Endodermal cell (in vitro differentiated cells): ENCODE measurements at places on chromosomes 4 and X. TPM values are rescaled to one million over a fixed set of nuclear protein-coding genes. Genes with fewer than 3 reads are reported as not detected.

DNA sequence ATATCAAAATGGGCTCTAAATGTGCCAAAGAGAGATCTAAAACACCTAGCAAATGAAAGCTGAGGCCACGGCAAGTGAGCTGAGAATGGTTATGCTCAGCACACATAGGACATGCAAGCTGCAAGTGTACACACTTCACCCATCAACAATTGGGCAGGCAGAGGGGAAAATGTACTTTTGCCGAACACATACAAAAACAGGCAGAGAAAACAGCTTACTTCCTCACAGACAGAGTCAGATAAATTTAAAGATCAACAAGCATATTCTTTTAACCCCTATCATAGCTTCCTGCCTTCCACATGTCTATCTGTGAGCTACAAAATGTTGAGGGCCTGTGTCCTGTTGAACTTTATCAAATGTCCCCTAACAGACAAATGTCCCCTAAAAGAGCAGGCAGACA, 60.3 kb downstream of the SH3KBP1 start:
- no peaks in the 10 kb centered on the region for H3K36me3 ChIP-seq
- H3K27ac ChIP-seq = no peak overlapping the region
- DNase-seq = no peak
- no peak overlapping the region for H3K4me3 ChIP-seq
- H3K4me1 ChIP-seq = no peaks in the 10 kb centered on the region

DNA sequence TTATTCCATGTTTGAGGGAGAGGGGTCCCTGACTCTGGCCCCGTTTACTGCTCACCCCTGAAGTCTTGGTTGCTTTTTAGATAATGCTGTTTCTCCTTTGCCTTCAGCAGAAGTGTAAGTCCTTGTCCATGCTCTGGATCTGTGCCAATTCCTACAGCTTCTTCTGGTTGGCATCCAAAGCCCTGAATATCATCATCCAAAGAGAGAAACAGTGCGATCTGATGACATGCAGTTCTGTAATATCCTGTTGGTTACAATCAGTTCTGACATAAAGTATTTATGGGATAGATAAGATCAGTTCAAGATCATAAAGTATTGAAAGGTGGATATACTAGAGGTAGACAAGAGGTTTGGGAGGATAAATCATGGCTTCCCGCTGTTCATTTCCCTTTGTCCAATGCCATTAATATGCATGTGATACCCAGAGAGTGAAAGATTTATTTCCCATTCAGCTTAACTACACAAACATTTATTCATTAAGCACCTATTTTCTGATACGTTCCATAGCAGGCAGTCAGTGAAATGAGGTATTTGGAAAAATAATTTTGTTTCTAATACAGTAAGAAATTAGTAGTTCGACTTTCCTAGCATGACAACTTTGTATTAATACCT, 53.2 kb upstream of the TMEM150C start:
- no peak overlapping the region for H3K4me3 ChIP-seq
- H3K27ac ChIP-seq = no peak overlapping the region
- no peak for DNase-seq
- no peaks in the 10 kb centered on the region for H3K36me3 ChIP-seq
- H3K27me3 ChIP-seq = no peaks in the 10 kb centered on the region
- peaks cover 6% of the 10 kb centered on the region for H3K4me1 ChIP-seq

DNA sequence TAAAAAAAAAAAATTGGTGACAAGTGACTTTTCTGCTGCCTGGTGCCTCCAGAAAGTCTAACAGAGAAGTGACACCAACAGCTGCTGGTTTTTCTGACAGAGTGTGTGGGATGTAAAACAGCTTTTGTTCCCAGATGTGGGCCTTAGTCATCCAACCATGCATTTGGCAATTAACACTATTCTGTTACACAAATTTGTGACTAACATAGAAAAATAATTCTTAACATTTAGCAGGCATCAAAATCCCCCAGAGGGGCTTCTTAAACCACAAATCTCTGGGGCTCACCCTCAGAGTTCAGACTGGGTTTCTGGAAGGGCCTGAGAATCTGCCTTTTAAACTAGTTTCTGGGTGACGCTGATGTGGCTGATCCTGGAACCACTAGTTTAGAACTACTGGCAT, 100.5 kb upstream of the PCDH7 start:
- no peak for DNase-seq
- no peaks in the 10 kb centered on the region for H3K27me3 ChIP-seq
- no peak overlapping the region for H3K4me3 ChIP-seq
- no peak overlapping the region for H3K27ac ChIP-seq
- H3K4me1 ChIP-seq = peaks cover 14% of the 10 kb centered on the region

DNA sequence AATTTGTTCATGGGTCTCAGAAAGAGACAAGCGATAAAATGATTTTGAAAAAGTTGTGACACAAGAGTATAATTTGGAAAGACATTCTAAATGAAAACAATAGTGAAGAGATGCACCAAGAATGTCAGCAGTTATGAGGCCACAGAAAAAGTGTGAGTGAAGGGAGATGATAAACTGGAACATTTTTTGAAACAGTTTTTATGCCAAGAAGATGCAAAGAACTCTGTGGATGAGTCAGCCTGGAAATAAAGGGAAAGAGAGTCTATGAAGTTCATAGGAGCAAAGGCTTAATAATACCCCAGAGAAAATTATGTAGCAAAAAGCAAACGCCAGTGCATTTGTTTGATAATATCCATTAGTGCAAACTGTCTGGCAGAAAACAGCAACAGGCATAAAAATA, 188.4 kb upstream of the TBC1D9 start:
- no peak overlapping the region for H3K4me3 ChIP-seq
- H3K4me1 ChIP-seq = no peaks in the 10 kb centered on the region
- no peaks in the 10 kb centered on the region for H3K36me3 ChIP-seq
- H3K27ac ChIP-seq = no peak overlapping the region
- H3K27me3 ChIP-seq = peaks cover 37% of the 10 kb centered on the region

DNA sequence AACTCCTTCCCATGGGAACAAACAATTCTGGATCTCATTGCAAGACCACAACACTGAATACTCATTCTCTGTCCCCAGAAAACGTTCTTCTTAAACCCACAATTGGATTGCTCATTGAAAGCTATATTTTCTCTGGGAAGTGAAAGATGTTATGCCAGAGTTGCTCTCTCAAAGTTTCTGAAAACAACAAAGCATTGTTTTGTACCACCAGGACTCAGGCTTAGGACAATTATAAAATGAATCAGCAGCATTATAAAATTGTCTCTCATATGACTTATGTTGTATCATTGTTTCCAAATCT, 26.5 kb downstream of the TFDP3 start:
- H3K4me1 ChIP-seq = no peaks in the 10 kb centered on the region
- no peak overlapping the region for H3K27ac ChIP-seq
- no peak for DNase-seq
- H3K4me3 ChIP-seq = no peak overlapping the region
- no peaks in the 10 kb centered on the region for H3K27me3 ChIP-seq

DNA sequence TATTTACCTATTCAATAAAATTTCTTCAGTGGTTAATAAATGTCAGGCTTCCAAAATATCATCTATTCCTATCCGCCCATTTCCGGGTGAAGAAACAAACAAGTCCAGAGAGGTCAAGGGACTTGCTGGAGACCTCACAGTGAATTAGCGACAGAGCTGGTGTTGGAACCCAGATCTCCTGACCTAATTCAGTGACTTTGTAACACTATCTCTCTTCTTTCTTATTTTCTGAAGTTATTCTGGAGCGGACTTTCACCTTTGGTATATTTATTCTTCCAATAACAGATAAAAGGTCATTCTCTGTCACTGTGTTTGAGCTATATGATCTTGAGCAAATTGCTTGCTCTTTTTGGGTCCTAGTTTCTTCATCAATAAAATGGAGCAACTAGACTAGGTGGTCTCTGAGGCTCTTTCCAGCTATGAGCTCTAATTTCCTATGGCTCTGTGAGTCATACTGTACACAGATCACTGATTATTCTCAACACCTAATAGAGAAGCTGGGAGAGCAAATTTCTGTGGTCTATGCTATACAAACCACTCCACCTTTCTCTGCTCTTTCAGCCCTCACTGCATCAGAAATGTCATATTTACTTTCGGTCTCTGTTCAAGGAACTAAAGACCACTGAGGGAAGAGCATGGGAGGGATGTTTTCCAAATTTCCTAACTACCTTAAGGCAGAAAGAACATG, 113.2 kb upstream of the IGSF1 start:
- no peaks in the 10 kb centered on the region for H3K36me3 ChIP-seq
- H3K4me1 ChIP-seq = no peaks in the 10 kb centered on the region
- no peak overlapping the region for H3K4me3 ChIP-seq
- H3K27ac ChIP-seq = no peak overlapping the region
- no peaks in the 10 kb centered on the region for H3K27me3 ChIP-seq

- no peaks in the 10 kb centered on the region for H3K4me1 ChIP-seq
- peak; percentile 87 for DNase-seq
- H3K36me3 ChIP-seq = no peaks in the 10 kb centered on the region
- no peak overlapping the region for H3K4me3 ChIP-seq
Observed at GRCh38 chrX:69133921-69134542, 31.2 kb downstream of the PJA1 start.

- H3K36me3 ChIP-seq = no peaks in the 10 kb centered on the region
- no peak for DNase-seq
Observed at GRCh38 chr4:33072298-33073089, 2352.3 kb downstream of the PCDH7 start.

DNA sequence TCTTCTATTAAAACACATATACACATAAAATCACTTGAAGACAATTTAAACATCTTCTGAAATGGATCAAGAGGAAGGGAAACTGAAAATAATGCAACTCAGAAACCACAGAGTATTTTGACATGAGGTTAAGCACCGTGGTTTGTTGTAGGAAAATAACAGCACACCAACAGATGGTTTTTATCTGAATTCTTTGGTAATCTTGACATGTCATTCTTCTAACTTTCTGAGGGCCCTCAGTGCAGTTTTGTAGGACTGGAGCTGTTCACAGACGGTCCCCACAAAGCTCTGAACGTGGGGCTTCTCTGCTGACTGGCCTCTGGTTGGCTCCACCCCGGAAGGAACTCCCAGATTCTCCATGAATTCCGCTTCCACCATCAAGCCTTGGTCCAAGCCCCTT, 16.0 kb upstream of the TLR8 start:
- H3K27me3 ChIP-seq = no peaks in the 10 kb centered on the region
- no peaks in the 10 kb centered on the region for H3K4me1 ChIP-seq
- no peak overlapping the region for H3K27ac ChIP-seq
- no peak overlapping the region for H3K4me3 ChIP-seq

- DNase-seq = no peak
- no peaks in the 10 kb centered on the region for H3K4me1 ChIP-seq
- no peaks in the 10 kb centered on the region for H3K27me3 ChIP-seq
- H3K27ac ChIP-seq = no peak overlapping the region
- H3K36me3 ChIP-seq = no peaks in the 10 kb centered on the region
- no peak overlapping the region for H3K4me3 ChIP-seq
Observed at GRCh38 chrX:9317176-9317575, 147.7 kb upstream of the TBL1X start.

DNA sequence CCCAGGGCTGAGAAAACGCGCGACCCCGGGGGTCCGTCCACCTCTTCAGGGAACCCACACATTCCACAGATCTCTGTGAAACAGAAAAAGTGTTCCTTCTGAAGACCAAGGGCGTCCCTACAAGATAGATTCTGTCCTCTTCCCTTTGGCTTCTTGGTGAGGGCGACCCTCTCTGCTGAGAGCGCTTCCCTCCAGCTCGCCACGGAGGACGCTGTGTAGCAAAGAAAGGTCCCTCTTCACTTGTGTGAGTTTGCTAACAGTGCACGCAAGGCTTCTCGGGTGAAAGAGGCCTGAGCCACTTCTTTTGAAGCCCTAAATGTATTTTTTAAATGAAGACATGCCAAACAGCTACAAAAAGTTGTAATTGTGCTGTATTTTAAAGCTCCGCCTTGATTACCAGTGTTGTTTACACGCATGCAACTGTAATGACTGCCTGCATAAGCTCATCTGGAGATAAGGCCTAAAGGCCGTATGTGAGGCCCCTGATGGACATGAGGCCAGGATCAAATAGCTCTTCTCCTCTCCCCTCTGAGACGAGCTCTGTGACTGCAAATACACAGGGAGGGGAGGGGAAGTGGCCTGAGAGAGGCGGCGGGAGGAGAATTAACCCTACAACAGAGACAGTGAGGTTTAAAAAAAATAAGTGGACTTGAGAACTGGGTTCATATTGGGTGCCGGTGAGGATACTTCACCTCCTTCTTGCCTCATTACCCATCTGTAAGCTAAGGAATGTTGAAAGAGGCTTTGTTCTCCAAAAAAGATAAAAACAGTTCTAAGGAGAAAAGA, 95.5 kb downstream of the SOWAHB start:
- H3K27ac ChIP-seq = peak overlapping the region; percentile 71
- no peaks in the 10 kb centered on the region for H3K27me3 ChIP-seq
- H3K4me3 ChIP-seq = peak overlapping the region; percentile 60

- H3K27ac ChIP-seq = no peak overlapping the region
- no peak for DNase-seq
- no peaks in the 10 kb centered on the region for H3K27me3 ChIP-seq
Observed at GRCh38 chrX:37367946-37368345, 18.8 kb downstream of the PRRG1 start.

DNA sequence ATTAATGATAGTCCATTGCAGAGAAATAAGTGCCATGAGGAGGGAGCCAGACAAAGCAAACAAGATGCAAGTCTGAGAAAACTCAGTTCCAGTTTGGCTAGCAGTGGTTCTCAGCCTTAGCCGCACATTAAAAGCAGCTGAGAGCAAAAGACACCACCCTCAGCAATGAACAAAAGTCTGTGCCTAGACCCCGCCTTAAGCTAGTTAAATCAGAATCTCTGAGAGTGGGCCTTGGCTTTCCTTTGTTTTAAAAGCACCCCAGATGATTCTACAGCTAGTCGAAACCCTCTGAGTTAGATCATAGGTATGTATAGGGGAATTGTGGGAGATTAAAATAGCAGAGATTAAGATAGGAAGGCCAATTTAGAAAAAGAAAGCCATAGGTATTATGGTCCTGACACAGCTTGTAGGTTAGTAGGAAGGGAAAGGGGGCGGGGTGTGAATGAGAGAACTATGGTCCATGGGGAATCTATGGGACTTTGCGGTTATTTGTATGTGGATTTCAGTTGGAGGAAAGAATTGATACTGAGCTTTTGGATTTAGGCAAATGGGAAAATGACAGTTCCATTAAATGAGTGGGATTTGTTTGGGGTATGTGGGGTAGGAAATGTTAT, 12.0 kb downstream of the SPRY1 start:
- no peak overlapping the region for H3K4me3 ChIP-seq
- peak overlapping the region; percentile 8 for H3K27ac ChIP-seq
- no peaks in the 10 kb centered on the region for H3K27me3 ChIP-seq
- no peak for DNase-seq
- H3K36me3 ChIP-seq = no peaks in the 10 kb centered on the region

- H3K4me3 ChIP-seq = no peak overlapping the region
- no peaks in the 10 kb centered on the region for H3K36me3 ChIP-seq
- no peak overlapping the region for H3K27ac ChIP-seq
- no peaks in the 10 kb centered on the region for H3K27me3 ChIP-seq
Observed at GRCh38 chr4:153087671-153088194, 116.5 kb upstream of the TRIM2 start.

GRCh38 chr4:112523008-112523721, 7.2 kb upstream of the NEUROG2 start:
- no peaks in the 10 kb centered on the region for H3K36me3 ChIP-seq
- peak; percentile 88 for DNase-seq
- H3K4me1 ChIP-seq = no peaks in the 10 kb centered on the region
- H3K4me3 ChIP-seq = peak overlapping the region; percentile 84
- no peak overlapping the region for H3K27ac ChIP-seq

TMEM33 gene
- 75.2 and 80.0 TPM in 2 replicates for total RNA-seq

RNF175 gene
- total RNA-seq = 1.4 to 4.2 TPM (median 3.5 TPM) in 3 replicates

APELA gene
- 21.5 and 24.2 TPM in 2 replicates for total RNA-seq

BTK gene
- 3.4 and 4.3 TPM in 2 replicates for total RNA-seq

IRS4 gene
- total RNA-seq = 1.9 to 2.5 TPM (median 2.3 TPM) in 3 replicates
